ENCODE measurements at places on chromosomes 2 and 18.

- DNase-seq, result no peak
These were observed 155.3 kb downstream of the RAD51AP2 start for GRCh38 chr2:17362956-17363355.

DNA sequence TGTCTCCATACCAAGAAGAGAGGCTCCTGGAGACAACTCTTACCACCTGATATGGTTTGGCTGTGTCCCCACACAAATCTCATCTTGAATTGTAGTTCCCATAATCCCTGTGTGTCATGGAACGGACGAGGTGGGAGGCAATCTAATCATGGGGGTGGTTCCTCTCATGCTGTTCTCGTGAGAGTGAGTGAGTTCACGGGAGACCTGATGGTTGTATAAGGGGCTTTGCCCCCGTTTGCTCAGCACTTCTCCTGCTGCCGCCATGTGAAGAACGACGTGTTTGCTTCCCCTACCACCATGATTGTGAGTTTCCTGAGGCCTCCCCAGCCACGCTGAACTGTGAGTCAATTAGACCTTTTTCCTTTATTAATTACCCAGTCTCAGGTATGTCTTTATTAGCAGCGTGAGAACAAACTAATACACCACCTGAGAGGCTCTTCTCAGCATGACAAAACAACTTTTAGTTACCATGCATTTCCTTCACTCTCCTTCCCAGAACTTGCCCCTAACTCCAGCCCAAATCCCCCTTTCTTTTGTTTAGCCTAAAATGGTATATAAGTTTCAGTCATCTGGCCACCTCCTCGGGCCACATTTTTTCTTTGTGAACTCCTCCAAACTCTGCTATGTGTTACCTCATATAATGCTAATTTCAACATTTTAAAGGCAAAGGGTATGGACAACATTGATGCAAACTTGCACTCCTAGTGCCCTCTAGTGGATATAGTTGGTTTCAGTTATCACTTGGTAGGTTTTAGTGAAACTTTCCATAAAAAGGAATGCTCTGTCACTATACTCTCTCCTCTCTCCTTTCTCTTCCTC, 58.6 kb upstream of the SLC25A52 start:
- no peak for DNase-seq

- DNase-seq, result no peak
These were observed 73.3 kb upstream of the CABLES1 start for GRCh38 chr18:23062011-23062410.

- no peak for DNase-seq
These were observed 92.6 kb downstream of the ACTR2 start for GRCh38 chr2:65320042-65320725.

GRCh38 chr2:240888890-240889573, 6.9 kb downstream of the MAB21L4 start:
- no peak for DNase-seq

DNA sequence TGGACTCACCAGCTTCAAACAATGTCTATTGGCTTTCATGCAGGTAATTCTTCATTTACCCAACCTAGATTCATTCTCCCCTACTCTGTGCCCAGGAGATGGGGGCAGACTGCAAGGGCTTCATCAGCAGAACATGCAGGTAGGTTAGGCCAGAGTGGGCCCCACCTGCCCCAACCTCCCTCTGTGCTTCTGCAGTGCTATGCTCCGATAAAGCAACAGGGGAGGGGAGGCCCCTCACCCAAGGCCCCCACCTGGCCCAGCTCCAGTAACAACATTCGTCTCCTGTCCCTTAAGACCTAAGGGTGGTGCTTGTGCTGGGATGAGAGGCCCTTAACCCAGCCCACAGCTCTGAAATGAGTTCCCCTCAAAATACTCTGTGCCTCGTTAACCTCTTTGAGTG, 16.7 kb upstream of the GYPC start:
- no peak for DNase-seq

- DNase-seq, result no peak
These were observed 565.6 kb downstream of the TMEM182 start for GRCh38 chr2:103327386-103327785.

DNA sequence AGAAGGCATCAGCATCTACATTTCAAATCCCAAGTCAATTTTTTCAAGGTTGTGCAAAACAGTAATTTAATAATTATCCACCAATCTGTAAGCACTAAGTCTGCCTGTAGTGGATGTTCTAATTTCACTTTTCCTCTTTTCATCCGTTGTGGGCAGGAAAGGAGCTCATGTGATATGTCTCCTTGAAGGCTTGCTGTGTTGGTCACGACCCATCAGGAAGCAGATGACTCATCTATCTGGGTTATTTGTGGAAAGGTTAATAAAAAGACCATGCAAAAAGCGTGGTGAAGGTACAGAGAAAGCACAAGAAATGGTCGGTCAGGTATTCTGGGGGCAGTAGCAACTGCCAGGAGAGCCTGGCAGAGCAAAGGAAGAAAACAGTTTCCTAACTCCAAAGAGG, 476.7 kb upstream of the RAB6C start:
- no peak for DNase-seq

DNA sequence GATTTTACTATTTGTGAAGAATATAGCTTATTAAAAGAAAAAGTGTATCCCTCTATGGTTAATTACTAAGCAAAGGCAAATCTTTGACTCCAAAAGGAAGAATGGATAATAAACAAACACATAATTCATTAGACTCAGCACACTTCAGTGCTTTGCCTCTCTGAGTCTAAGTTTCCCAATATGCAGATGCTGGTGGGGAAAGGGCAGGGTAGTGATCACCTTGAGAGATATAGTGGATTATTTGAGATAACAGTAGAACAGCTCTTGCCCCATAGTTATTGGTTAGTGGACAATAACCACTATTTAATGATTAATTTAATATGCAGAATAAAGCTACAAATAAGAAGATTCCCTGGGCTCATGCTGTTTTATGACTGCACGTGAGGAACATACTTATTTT, 98.2 kb upstream of the SLC8A1 start:
- no peak for DNase-seq

GRCh38 chr2:134722728-134723127, 3.9 kb upstream of the TMEM163 start:
- no peak for DNase-seq

DNA sequence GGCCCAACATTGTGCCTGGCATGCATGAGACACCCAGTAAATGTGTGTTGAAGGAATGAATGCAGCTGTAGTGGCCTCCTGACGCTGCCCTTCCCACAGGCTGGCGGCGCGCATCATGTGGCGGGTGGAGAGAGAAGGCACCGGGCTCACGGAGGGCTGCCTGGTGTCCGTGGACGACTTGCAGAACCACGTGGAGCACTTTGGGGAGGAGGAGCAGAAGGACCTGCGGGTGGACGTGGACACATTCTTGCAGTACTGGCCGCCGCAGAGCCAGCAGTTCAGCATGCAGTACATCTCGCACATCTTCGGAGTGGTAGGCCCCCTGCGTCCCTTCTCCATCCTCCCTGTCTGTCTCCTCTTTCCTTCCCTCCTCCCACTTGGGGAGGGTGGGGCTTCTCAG, 20.1 kb downstream of the SMYD1 start:
- DNase-seq, result no peak

DNA sequence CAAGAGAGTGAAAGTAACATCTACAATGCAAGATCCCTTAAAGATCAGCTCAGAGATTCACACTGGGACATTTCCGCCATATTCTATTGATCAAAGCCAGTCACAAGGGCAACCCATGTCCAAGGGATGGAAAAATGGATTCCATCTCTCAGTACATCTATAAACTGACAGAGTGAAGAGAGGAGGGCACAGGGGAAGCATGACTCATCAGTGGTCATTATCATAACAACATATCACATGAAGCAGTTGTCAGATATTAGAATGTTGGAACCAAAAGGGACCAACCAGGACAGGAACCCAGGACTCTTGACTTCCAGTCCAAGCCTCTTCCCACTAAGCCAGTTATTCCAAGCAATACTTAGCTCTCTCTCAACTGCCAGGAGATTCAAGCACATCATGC, 54.9 kb upstream of the IGFBP2 start:
- no peak for DNase-seq

DNA sequence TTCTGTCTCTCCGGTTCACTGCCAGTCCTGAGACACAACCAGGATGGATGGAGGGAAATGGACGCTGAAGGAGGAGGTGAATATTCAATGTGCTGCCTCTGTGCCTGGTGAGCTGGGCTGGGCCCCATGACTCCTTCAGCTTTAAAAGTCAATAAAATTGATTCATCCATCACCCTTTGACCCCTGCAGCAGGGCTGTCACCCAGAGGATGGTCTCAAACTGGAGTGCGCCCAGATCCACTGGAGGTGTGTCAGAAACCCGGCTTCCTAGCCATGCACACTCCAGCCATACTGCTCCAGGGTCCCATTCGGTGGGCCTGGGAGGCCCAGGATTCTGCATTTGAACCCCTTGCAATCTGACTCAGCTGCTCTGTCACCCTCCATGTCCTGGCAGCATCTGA, 94.1 kb upstream of the BOD1L2 start:
- DNase-seq, result no peak

GRCh38 chr2:96099861-96100798, 16.2 kb downstream of the ADRA2B start:
- no peak for DNase-seq

DNA sequence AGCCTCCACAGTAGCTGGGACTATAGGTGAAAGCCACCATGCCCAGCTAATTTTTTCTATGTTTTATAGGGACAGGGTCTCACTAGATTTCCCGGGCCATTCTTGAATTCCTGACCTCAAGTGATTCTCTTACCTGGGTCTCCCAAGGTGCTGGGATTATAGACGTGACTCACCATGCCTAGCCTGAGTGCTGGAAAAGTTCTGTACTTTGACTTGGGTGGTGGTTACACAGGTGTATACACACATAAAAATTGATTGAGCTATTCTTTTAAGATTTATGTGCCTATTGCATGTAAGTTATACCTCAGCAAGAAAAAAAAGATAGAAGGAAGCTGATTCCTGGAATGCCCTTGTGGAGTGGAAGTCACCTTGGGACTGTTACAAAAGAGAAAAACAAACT, 34.8 kb upstream of the KCNF1 start:
- DNase-seq, result no peak

DNA sequence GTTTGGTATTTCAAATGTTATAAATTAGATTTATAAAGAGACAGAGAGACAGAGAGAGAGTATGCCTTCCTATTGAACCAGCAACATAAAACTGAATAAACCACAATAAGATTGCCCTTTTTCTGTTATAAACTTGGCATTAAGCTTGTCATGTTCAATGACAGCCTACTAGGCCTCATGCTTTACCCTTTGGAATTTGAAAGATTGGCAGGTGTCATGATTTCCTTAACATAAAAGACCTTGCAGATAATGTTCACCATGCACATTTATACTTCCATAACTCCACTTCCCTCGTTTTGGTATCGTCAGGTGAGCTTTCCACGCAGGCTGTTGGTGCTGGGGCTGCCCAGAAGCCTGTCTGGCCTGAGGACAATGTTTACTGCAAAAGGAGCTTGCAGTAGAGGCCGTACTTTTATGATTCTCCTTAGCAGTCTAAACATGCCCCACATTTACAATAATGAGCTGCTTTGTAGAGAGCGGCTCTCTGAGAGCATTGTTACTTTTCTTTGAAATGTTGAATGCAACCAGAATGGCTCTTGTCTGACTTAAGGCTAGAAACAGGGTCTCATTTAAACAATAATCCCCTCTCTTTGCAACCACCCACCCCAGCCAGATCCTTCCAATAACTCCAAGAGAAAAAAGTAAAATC, 379.1 kb upstream of the ATP5MC3 start:
- DNase-seq, result no peak

GRCh38 chr2:56613254-56613653, 429.5 kb downstream of the CCDC85A start:
- no peak for DNase-seq

DNA sequence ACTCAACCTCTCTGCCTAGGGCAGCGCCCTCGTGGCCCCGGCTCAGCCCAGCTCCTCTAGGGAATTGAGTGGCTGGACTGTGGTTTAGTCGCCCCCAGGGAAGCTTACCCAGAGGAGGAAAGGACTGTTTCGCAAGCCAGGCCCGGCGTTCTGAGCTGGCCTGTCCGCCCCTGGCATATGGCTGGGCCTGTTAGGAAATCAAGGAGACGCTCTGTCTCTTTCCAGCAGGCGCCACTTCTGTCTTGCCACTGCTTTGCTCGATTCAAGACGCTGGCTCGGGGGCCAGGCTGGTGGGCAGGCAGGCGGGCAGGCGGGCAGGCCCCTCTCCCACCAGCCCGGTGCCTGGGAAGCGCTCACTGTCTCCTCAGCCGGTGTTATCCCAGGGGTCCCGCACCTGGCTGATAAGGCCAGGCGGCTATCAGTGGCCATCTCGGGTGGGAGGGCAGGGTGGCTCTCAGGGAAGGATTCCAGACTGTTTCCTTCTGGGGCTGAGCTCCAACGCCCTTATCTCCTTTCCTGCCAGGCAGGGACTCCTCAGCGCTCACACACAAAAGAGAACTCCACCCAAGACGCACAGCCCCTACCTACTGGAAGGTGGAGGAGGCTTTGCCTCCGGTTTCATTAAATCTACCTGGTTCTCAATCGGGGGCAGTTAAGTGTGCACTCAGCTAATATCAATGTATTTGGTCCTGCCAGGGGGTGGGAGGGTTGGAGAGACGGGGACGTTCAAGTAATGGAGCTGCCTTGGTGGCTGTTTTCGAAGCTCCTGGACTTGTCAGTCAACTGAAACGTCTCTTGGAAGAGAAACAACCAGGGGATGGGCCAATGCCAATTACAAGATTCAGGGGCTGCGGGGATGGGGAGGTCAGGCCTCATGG, 109.1 kb downstream of the SMAD7 start:
- DNase-seq, result no peak

GRCh38 chr2:228039752-228040534, 141.5 kb downstream of the SPHKAP start:
- no peak for DNase-seq

GRCh38 chr2:222404151-222404905, 20.0 kb upstream of the SGPP2 start:
- DNase-seq, result no peak

DNA sequence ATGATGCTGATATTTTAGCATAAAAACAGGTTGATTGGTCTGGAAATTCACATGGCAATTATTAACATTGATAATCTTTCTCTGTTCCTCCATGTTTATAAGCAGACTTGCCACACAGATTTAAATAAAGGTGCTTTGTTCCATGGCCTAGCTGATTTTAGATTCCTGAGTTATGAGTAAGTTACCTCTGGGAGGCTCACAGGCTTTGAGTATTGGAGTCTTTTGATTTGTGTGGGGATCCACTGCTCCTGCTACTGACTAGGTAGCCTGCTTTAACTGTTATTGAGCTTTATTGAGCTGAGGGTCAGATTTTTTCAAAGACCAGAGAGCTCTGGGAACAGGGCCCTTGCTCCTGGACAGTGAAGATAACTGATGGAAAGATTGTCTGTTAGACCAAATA, 166.1 kb downstream of the ANKRD30B start:
- no peak for DNase-seq

- DNase-seq, result no peak
These were observed 52.7 kb upstream of the CCDC68 start for GRCh38 chr18:55012008-55012407.

- DNase-seq, result no peak
These were observed 1003.2 kb upstream of the FAM98A start for GRCh38 chr2:34602262-34602661.

DNA sequence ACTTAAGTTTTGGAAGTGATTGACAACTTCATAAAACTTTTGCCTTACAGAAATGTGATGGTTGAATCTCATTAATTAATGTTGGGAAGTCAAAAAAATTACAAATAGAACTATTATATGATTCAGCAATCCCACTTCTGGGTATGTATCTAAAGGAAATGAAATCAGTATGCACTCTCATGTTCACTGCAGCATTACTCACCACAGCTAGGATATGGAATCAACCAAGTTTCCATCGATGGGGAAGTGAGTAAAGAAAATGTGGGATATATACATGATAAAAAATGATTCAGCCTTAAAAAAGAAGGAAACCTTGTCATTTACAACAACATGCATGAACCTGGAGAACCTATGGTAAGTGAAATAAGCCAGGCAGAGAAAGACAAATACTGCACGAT, 112.4 kb upstream of the WDR75 start:
- no peak for DNase-seq

Data from stimulated activated CD4-positive, alpha-beta T cell treated with anti-CD3 and anti-CD28 coated beads, Interleukin-1b, Interleukin-23, amount 100 ng/mL, for 1 hour (primary cell).